ENCODE measurements at places on chromosomes 5 and 9.

DNA sequence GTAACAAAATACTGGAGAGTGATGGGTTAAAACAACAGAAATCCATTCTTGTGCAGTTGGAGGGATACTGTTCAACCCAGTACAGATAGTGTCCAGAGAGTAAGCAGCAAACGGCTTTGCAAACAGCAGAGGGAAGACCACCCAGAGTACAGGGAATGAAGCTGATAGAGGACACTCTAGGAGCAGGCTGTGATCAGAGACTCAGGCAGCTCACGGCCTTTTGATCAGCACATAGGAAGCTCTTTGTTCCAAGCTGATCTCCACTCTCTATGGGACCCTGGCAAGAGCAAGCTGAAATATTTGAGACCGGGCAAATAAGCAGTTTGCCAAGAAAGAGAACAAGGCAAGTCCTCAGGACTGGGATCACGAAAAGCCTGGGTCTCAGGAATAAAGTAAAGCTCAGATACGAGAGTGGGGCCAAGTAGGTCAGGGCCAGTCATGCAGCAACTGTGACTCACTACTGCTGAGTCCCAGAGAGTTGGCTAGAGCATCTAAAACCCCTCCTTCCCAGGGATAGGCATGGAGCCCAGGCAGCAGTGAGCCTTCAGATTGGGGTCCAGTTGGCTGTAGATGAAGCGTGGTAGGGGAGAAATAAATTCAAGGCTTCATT lies 52.4 kb downstream of the MELK start:
- no peak for DNase-seq

DNA sequence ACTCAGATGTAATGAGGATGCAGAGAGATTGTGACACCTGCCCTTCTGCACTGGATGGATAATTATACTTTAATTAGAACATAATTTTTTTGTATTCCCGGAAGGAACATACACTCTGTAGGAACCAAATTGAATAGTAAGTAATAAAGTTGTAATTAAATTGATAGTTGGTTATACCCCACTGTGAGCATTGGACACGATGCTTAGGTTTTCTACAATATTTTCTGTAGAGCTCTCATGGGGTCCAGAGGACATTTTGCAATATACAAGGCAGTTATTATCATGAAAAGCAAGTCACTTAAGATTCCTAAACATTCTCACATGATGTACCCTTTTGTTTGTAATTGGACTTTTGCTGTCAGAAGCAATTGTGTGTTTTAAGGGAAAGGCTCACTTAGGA lies 63.4 kb downstream of the DIRAS2 start:
- DNase-seq: no peak

GRCh38 chr9:71368157-71368556 lies 246.7 kb upstream of the TRPM3 start:
- DNase-seq: no peak

- no peak for DNase-seq
These were observed 6.6 kb downstream of the BRD9 start for GRCh38 chr5:886036-886435.

DNA sequence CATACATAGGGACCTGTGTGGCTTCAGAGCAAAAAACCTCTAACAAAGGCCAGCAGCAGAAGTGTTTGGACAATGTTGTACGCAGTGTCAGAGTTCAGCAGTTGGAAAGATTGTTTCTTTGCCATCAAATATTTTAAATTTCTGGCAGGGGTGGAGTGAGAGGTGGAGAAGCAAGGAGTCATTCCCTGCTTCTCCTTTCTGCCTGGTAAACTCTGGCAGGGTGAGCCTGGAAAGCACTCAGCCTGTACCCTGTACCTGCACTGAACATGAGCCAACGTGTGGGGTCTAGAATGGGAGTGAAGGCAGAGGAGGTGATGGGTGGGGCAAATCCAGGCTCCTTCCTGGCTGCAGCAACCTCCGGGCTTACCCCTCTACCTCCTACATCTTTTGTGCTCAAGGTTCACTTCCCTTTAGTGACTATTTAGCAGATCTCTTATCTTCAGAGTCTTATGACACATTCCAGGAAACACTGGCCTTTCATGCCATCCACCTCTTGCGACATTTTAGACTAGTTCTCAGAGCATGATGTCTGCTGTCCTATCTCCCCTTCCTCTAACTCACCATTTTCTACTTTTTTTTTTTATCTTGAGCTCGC lies 445.0 kb upstream of the PIK3R1 start:
- no peak for DNase-seq

- DNase-seq: no peak
These were observed 24.3 kb upstream of the FAT2 start for GRCh38 chr5:151615431-151615830.

DNA sequence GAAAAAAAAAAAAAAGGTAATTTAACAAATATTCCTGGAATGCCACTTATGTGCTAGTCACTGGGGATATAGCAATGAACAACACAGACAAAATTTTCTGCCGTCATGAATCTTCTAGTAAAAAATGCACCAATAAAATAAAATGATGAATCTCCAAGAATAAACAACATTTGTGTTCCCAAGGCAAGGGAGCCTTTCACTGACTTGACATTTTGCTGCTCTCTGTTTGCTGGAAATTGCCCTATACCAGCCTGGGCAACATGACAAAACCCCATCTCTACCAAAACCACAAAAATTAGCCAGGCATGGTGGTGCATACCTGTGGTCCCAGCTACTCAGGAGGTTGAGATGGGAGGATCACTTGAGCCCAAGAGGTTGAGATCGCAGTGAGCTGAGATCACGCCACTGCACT lies 64.5 kb upstream of the ERBIN start:
- DNase-seq: no peak

DNA sequence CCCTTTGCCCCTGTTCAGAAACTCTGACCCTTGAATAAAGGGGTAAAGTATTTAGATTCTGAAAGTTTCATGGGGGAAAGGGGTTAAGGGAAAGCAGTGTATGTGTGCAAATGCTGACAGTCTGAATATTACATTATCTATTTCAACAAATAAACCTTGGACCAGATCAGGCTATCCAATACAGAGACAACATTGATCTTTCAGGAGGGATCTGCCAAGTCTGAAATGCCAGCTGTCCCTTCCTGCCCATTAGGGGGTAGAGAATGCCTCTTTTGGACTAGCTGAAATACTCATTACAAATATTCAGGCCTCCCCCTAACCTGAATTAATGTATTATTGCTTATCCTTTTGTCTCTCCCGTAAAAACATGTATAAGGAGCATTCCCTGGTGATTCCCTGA lies 219.5 kb downstream of the NR3C1 start:
- no peak for DNase-seq

GRCh38 chr5:173643964-173644363 lies 27.5 kb upstream of the BOD1 start:
- no peak for DNase-seq

Data from stimulated activated CD8-positive, alpha-beta memory T cell treated with anti-CD3 and anti-CD28 coated beads, Interleukin-15, amount 100 ng/mL, for 4 hours (primary cell).